ENCODE measurements at places on chromosomes 6 and 20. TPM values are rescaled to one million over a fixed set of nuclear protein-coding genes. Genes with fewer than 3 reads are reported as not detected.

GRCh38 chr20:53088786-53089185 is 116.6 kb downstream of the TSHZ2 start:
- DNase-seq = no peak

DNA sequence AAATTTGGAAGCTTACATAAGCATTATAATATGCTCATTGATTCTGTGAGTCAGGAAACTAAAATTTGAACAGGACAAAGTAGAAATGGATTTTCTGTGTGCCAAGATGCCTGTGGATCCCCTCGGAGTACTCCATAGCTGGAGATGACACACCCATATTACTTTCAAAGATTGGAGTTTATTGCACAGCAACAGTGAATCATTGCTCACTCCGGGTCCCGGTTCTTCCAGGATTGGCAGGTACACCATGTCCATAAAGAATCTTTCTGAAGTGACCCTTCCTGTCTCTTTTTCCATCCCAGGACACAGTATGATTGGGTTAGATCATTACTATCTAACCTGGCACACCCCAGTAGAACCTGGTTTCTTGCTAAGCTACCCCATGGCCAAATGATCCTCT is 2.7 kb upstream of the BTN2A2 start:
- no peak for DNase-seq

GRCh38 chr6:148548065-148548748 is 198.6 kb upstream of the UST start:
- no peak for DNase-seq

- DNase-seq = no peak
Measured at GRCh38 chr6:167258646-167259045, 32.5 kb upstream of the UNC93A start.

- no peak for DNase-seq
Measured at GRCh38 chr6:15999201-15999600, 129.7 kb upstream of the MYLIP start.

DNA sequence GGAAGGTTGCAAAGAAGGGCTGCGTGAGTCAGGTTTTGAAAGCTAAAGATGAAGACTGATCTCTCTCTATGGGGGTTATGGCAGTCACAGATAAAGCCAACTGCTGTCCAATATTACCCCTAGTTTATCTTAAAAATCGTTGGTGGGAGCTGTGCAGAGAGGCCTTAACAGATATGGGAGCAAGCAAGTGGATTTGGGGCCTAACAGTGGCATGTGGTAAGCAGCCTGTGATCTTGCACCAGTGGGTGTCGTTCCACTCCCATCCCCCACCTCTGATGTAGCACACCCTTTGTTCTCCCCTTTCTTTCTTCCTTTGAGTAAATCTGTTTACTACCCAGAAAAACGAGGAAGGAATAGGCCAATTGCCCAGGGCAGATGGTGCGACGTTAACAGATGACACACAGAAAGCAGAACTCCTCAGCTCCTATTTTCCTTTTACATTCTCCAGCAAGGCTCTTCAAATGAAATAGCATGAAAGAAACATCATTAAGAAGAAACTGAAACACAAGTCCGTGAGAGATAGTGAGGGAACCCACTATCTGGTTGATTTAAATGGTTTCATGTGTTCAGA is 274.1 kb upstream of the CITED2 start:
- no peak for DNase-seq

DNA sequence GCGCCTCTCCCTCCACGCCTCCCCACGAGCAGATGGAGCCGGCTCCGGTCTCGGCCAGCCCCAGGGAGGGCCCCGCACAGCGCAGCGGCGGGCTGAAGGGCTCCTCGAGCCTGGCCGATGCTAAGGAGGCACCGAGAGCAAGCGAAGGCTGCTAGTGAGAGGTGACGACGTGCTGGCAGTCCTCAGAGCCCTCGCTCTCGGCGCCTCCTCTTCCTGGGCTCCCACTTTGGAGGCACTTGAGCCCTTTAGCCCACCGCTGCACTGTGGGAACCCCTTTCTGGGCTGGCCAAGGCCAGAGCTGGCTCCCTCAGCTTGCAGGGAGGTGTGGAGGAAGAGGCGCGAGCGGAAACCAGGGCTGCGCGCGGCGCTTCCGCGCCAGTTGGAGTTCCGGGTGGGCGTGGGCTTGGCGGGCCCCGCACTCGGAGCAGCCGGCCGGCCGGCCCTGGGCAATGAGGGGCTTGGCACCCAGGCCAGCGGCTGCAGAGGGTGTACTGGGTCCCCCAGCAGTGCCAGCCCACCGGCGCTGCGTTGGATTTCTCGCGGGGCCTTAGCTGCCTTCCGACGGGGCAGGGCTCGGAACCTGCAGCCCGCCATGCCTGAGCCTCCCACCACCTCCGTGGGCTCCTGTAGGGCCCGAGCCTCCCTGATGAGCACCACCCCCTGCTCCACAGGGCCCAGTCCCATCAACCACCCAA is 2.5 kb upstream of the TMEM14C start:
- DNase-seq = no peak

DNA sequence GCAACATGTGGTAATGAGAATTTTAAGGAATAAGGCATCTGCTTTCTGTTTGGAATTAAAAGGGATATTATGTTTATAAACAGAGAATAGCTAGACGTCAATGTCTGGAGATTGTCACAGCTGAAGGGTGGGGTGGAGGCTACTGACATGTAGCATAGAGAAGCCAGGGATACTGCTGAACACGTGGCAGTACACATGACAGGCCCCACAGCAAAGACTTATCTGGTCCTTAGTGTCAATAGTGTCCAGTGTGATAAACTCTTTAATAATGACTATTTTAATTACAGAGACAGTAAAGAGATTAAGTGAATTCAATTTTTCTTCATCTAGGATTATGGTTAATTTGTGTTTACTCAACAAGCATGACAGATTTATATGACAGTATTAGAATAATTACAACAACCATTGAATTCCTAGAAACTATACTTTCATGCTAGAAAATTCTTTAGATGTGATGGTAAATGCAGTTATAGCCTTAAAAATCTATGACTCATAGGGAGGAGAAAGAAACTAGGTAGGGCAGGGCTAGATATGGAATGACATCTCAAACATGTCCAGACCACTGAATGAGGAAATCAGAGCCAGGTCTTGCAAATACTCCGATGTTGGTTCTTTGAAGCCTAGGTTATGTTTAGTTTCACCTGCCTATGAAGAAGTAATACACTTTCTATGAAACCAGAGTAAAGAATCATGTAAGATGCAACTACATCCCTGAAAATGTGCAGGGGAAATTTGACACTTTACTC is 399.5 kb downstream of the PHF3 start:
- DNase-seq = no peak

- no peak for DNase-seq
Measured at GRCh38 chr6:7770111-7770510, 44.2 kb downstream of the BMP6 start.

DNA sequence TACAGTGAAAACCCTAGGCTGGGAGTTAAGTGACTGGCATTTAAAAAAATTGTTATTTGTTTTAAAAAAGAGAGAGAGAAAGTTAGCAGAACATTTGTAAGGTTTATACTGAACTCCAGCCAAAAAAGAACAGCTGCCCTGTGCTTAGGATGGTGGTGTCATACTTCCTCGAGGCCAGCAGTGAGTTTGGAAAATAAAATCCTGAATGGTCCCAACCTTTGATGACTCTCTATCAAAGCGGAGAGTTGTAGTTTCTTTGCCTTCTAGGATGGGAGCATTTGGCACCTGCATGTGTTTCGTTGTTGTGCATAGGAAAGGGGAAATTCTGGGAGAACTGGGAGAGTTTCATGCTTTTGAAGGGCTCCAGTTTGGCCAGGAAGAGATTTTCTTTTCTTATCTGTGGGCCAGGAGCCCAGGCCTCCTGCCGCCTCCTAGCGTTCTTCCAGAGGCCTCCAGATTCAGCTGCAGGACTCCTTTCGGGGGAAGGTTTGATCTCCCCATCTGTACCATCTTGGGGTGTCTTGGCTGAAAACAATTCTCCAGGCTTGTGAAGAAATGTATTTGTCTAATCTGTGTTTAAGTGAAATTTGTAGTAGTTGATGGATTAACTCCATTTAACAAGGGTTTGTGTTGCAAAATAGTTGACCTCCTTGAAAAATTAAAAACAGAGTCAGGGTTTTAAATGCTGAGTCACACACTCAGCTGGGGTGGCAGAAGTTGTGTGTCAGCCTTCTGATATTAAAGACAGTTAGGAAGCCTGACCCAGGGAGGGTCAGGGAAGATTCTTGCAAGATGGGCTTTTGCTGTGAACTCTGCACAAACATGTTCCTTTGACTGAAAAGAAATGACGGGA is 63.4 kb downstream of the TXNDC5 start:
- no peak for DNase-seq

Gene TAGAP
- not detected for total RNA-seq

Gene PXDC1
- total RNA-seq = 7.5 TPM

Gene MEI4
- total RNA-seq = 0.86 TPM

Gene SYNDIG1
- 10.4 TPM for total RNA-seq

Measured in glutamatergic neuron (in vitro differentiated cells).